ENCODE measurements at places on chromosomes 6 and 20.

DNA sequence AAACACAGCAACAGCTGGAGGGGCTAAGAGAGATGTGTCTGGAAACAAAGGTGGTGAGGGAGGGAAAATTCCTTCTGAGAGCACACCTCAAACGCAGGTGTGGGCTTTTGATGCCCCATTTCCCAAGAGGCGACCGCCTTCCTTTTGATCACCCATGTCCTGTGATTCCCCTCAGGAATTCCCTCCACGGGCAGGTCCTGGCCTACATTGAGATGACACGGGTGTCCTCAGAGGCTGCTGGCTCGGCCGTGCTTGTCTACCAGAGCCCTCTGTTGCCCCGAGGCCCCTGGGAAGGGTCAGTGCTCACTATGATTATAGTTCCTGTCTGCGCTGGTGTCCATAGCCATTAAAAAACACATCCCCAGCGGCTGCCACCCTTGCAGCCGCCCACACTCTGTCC lies 242.6 kb downstream of the TFAP2C start:
- DNase-seq, result no peak

DNA sequence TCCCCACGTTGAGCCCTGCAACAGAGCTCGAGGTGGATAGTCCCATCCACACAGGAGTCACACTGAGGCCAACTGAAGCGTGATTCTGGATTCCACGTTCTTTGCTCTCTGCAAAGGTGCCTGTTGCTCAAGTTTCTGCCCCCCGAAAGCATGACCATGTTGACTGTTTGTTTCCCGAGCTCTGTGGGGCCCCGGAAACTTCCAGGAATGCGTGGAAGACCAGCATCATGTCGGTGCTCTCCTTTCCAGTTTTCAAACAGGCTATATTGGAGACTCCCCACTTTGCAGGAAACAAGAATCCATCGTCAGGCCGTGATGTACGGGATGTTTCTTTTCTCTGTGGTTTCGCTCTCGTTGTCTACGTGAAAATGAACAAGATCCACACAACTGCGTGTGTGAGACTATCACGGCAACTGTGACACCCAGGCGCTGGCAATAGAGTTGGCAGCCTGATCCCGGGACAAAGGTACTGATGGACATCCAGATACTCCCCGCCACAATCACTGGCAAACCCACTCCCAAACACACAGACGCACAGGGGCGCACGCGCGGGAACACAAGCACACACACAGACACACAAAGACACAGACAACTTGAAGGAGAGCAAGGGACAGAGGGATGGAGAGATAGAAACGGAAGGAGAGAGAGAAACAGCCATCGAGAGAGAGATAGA lies 444.6 kb upstream of the DEFB115 start:
- DNase-seq, result no peak

- DNase-seq, result peak; percentile 20
These were observed 151.0 kb downstream of the ADAT2 start for GRCh38 chr6:143299253-143300166.

- no peak for DNase-seq
These were observed 90.7 kb downstream of the CD24 start for GRCh38 chr6:106883808-106884262.

DNA sequence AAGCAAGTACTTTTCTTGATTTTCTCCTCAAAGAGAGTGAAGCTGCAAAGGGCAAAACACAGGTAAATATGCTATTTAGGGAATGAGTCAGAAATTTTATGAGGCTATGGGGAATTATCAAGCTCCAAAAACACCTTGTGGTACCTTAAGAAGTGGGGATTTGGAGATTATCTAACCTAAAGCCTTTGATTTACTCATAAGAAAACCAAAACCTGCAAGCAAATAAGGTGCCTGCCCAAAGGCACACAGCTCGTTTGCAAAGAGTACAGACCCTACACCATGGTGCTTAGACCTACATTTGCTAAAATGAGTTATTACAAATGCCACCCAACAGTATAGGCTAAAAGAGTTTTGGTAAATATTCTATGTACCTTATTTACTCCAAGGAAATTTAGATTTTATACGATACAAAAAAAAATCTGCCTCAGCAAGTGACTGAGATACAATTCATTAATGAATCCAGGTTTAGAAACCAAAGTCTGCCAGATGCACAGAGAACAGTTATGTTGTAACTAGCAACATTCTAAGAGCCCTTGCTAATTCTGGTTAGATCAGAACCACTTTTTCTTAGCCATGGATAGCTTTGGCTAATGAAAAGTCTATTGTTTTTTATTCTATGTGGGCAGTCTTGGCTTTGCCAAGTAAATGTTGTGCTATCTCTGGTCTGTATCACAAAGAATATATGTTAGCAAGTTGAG lies 101.5 kb downstream of the KHDC1L start:
- DNase-seq, result no peak

DNA sequence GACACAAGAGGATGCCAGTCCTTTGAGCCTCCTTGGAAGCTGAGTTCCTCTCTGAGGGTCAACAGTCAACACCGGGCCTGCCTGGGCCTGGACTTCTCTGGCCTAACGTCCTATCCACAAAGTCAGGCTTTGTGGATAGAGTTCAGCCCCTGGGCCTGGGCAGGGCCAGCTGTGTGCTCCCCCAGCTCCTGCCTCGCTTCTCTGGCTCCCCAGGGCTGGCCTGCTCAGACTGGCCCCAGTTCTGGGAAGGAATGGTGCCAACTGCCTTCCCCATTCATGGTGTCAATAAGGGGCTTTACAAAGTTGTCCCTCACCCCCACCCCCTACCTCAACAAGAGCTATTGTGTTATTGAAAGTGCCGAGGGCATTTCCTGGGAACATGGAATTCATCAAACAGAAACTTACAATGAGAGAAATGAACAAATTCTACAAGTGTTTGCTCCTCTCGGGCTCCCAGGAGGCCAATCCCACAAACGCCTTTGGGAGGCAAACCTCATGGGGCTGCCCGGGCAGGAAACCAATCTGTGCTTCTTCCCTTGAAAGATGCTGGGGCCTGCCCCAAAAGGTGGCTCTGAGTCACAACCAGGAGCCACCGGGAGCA lies 26.5 kb upstream of the PPP1R14C start:
- DNase-seq, result no peak

- DNase-seq, result no peak
These were observed 14.8 kb upstream of the FAM83C start for GRCh38 chr20:35306931-35307517.

GRCh38 chr20:50376888-50377459 lies 133.2 kb upstream of the PTPN1 start:
- no peak for DNase-seq

DNA sequence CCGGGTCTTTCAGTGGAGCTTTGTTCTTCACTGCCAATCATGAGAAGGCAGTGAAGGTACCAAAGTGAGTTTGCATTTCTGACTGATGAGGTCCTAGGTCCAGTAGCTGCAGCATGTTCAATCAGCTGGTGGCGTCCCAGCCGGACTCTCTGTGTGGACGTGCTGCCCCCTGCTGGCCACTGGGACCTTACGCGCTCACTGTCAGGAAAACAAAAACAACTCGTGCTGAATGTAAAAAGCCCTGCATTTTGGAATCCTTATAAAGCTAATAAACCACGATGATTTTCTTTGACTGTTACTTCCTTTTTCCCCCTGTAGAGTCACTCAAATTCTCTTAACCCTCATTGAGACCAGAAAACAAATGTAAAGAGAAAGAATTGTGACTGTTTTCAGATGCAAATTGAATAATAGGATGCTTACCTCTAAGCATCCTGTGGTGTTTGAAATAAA lies 4.9 kb upstream of the CD24 start:
- DNase-seq, result peak; percentile 75

DNA sequence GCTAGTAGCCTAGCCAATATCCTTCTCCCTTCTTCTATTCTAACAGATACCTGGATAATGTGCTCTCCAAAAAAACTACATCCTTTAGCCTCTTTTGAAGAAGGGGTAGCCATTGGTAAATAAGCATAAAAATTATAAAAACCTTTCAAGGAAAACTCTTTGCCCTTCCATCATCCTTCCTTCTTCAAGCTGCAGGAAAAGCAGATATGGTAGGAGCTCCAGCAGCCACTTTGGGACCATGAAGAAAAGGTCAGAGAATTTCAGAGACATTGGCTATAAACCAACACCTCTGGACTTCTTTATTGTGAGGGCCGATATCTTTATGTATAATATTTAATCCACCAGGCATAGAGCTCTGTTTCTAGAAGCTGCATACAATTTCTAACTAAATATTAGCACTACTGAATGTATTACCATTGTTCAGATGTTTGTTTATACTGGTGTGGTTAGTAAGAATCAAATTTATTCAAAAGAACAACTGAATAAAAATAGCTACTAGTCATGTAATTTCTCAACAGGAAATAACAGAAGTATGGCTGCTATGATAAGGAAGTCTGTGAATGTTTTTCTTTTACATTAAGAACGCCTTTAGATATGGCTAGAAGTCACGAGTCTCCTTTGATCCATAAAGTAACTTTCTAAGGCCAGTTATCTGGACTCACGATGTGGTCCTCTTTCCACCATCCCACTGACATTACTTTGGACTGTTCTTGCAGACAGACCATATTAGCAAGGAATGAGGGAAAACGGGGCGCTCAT lies 32.2 kb downstream of the MYLK4 start:
- no peak for DNase-seq

- peak; percentile 41 for DNase-seq
These were observed 55.1 kb downstream of the IRF4 start for GRCh38 chr6:446418-447366.

- no peak for DNase-seq
These were observed 58.0 kb downstream of the RIPOR3 start for GRCh38 chr20:50633361-50633760.

DNA sequence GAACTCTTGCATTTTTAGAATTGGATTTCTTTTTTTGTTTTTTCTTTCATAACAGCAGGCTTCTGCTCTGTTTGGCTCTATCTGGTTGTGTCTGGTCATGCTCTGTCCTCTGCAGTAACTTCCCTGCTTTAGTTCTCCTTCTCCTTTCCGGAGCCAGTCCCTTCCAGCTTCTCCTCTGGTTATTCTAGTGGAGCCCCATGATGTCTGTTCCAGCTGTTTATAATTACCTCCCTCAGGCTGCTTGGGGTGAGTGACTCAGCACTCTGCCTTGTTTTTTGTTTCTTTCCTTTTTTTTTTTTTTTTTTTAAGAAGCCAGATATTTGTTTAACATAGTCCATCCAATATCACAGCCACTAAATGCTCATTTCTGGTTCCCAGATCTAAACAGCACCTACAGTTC lies 409.6 kb downstream of the MAFB start:
- DNase-seq, result no peak

- DNase-seq, result peak; percentile 69
These were observed 118.3 kb upstream of the SIRPA start for GRCh38 chr20:1776681-1777475.

DNA sequence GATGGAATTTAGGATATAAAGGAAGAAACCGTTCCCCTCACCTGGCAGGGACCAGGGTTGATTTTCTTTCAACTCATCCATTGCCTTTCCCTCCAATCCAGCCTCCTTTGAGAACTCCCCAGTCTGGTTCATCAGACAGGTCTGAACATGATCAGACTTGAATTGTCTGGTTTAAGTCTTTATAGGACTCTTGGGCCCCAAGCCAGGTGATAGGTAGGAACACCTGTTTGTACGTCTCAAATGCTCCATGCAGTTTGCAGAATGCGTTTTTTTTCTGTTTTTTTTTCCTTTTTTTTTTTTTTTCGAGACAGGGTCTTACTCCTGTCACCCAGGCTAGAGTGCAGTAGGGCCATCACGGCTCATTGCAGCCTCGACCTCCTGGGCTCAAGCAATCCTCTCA lies 4.1 kb upstream of the CEP250 start:
- no peak for DNase-seq

- no peak for DNase-seq
These were observed 31.4 kb upstream of the HAO1 start for GRCh38 chr20:7971536-7972280.

DNA sequence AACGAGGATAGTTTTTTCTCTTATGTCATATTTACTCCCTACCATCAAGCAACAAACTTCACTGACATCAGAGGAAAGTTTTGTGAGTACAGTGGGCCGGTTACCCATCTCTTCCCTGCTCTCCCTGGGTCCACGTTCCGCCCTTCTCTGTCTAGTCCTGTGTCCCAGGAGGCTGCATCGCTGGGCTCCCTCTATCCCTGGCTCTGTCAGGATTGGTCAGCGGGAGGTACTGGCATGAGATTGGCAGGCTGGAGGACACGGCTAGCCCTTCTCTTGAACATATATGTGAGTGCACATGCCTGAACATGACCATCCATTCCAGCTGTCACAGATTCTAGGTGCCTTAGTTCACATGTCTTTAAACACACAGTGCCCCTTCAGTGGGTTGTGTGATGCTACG lies 30.3 kb upstream of the TMEM181 start:
- DNase-seq, result no peak

DNA sequence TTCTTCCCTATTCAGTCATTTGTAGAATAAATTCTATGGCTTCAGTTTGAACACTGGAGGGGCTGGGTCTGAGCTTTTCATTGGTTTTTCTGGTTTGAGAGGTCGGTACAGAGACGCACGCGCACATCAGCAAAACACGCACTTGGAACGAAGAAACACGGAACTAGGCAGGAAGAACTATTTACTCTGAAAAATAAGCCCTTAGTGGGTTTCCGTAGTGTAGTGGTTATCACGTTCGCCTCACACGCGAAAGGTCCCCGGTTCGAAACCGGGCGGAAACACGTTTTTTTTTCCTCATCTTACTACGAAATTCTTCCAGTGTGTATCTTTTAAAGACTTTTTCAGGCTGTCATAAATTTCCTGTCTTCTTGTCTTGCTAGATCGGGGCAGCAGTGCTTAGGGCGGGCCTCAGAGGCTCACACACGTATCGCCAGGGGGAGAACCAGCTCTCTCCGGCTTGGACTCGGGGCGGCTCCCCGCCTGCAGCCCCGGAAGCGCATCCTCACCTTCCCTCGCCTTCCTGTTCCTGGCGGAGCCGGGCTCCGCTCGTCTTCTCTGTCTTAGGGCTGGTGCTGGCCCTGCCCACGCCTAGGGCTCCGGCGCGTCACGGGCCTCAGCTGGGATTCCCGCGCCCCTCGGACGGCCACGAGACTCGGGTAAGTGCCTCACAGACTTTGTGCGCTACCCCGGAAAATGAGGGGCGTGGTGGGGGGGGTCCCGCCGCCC lies at the start of gene HMGN4:
HMGN4 (plus strand) TSS at position 521 of the 726 bp plus-strand sequence. CDS start 6,841 bp downstream, outside the sequence.
- peak; percentile 89 for DNase-seq

GRCh38 chr6:161261325-161261724 lies 12.5 kb downstream of the AGPAT4 start:
- no peak for DNase-seq

- DNase-seq, result no peak
These were observed 35.9 kb downstream of the SULF2 start for GRCh38 chr20:47749339-47749738.

DNA sequence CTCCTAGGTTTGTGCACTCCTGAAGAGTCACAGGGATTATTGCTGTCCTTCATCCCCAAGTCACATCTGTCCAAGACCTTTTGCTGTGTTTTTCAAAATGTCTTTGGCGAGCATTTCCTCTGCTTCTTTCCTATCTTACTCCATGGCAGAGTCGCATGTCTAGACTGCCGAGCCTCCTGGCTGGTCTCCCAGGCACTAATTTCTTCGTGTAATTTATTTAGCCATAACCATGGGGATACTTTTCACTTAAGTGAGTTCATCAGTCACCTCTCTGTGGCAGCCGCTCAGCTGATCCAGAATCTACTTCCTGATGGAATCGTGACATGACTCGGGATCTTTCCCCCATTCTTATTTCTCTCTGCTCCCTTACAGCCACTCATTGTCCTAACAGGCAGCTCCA lies 25.8 kb downstream of the ADGRF5 start:
- DNase-seq, result no peak

- no peak for DNase-seq
These were observed 64.8 kb downstream of the HCRTR2 start for GRCh38 chr6:55239099-55239498.

GRCh38 chr6:31621320-31621939 lies 915 bp downstream of the PRRC2A start:
- DNase-seq, result no peak

GRCh38 chr6:136317021-136317694 lies 27.5 kb upstream of the BCLAF1 start:
- DNase-seq, result no peak

All from GM06990 (cell line).